Activated T-cell treated with anti-CD3 and anti-CD28 coated beads for 48 hours (primary cell): ENCODE measurements at places on chromosomes 12 and 14.

- DNase-seq, result no peak
Observed at GRCh38 chr12:132608231-132609171, 1.9 kb downstream of the LRCOL1 start.

- DNase-seq, result no peak
Observed at GRCh38 chr12:64116969-64117368, 105.1 kb downstream of the KICS2 start.

GRCh38 chr12:48774516-48774915 lies 14.4 kb downstream of the ADCY6 start:
- no peak for DNase-seq

GRCh38 chr14:36662258-36662542 lies 540 bp downstream of the PAX9 start:
- no peak for DNase-seq

DNA sequence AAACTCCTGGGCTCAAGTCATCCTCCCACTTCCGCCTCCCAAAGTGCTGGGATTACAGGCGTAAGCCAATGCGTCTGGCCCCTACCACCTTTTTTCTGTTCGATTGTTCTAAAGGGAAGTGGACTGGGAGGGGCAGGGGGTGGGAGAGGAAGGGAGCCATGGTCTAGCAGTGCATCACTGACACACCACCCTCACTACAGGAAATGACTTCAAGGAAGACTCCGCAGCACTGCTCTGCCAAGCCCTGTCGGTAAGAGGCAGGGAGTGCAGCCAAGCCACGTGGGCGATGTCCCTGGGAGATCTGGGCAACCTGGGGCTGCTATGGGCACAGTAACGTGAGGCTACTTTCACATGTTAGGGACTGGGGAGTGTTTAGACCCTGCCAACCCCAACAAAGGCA lies 18.0 kb downstream of the LRRC74A start:
- DNase-seq, result peak; percentile 59

- DNase-seq, result no peak
Observed at GRCh38 chr12:106980944-106981343, 6.0 kb downstream of the MTERF2 start.

GRCh38 chr12:11734580-11735180 lies 85.2 kb downstream of the ETV6 start:
- no peak for DNase-seq

- DNase-seq, result no peak
Observed at GRCh38 chr12:85720308-85721033, 115.7 kb downstream of the RASSF9 start.

DNA sequence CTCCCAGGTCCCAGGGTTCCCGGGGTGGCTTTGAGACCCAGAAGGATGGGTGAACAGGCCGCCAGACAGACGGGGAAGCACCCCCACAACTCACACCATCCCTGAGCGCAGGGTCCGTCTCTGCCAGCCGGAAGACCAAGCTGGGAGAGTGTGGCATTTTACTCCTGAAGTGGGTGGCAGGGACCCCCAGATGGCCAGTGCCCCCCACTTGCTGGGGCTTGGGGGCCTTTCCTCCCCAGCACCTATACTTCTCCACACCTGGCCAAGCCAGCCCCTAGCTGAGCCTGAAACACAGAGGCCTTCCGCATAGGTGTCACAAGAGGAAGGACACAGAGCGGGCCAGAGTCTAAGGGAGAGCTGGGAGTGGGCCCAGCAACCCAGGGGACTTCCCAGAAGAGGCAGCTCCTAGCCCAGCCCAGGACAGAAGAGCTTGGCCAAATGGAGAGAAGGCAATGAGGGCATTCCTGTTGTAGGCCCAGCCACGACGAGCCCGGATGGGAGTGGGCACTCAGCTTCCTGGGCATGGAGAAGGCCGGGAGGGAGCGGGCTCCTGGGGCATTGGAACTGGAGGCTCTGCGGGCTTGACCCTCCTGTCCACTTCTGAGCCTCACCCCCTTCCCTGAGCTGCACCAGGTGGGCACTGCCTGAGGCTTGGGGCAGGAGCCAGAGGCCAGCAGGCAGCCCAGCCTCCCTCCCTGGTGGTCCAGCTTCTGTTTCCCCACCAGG lies 3.3 kb downstream of the AHNAK2 start:
- DNase-seq, result no peak

DNA sequence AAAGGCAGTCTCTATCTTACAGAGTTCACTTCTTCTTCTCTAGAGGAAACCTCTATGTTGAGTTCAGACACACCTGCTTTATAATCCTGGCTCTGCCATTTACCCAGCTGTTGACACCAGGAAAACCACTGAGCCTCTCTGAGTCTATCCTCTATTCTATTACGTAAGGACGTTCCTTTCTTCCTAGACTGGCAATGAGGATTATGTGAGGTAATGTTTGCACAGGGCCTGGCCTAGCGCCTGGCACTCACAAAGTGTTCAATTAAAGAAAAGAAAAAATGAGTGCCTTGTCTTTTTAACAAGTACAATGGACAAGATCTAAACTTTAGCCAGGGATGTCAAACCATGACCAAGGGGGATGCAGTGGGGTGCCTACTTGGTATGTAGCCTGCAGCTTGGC lies 641.9 kb upstream of the TBX3 start:
- no peak for DNase-seq

DNA sequence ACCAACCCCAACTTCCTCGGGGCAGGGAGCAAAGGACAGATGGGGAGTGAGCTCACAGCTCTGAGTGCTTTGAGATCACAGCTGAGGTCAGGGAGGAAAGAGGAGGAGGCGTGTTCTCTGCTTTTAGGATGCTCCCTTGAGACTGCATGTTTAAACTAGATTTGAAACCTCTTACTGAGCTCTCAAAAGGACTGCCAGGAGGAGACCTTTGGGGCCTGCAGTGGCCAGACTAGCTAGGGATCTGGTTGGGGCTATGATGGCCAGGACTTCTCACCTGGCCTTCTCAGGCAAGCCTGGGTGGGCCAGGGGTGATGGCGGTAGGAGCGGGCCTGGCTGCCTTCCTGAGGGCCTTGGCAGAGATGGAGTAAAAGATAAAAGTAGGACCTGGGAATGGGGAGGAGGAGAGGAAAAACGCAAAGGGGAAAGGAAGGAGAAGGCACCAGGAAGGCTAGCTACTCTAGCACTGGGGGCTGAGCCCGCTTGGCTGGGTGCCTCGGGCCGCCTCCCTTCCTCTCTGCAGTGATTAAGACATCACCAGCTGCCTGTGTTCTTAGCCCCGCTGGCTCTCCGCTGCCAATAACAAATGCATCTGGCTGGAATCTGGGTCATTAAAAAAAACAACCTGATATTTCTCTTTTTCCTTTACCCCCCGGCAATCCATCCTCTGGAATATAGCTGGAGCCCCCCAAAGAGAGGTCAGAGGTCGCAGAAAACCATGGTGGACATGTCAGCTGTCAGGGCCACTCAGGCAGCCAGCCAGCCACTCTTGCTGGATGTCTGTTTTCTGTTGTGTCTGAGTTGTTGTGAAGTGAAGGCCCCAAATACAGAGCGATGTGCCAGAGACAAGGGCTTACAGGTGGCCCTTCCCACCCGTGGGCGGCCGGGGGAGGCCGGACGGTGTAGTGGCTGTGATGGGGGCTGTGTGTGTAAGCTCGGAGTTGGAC lies 141.3 kb downstream of the TSPAN9 start:
- DNase-seq, result no peak

DNA sequence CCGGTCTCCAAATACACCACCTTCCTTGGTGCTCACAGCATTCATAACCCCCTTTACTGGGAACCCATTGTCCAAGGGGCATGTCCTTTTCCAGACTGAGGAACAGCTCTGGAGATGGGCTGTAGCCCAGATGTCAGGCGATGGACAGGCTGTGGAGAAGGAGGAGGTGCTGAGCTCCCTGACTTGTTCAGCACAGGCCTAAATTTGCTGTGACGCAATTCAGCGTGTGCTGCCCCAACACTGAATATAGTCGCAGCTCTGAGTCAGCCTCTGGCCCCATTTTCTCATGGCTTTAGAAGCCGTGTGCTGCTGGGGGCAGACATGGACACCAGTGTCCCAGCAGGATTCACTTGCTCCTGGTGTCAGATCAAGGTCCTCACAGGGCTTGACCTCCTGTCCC lies 269.1 kb downstream of the EMP1 start:
- DNase-seq, result no peak

DNA sequence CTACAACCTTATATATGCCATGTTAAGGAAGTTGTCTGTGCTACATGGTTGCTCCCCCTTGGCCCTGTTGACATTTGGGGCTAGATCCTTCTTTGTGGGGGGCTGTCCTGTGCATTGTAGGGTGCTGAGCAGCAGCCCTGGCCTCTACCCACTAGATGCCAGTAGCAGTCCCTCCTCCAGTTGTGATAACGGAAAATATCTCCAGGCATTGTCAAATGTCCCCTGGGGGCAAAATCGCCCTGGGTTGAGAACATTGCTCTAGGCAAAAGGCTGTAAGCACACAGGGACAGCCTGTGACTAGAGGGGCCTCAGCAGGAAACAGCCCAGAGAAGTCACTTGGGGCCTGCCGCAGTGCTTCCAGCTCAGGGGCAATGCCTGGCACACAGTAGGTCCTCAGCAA lies 1100.3 kb downstream of the BCL11B start:
- no peak for DNase-seq

- no peak for DNase-seq
Observed at GRCh38 chr12:101076921-101077320, 133.1 kb downstream of the SLC5A8 start.

DNA sequence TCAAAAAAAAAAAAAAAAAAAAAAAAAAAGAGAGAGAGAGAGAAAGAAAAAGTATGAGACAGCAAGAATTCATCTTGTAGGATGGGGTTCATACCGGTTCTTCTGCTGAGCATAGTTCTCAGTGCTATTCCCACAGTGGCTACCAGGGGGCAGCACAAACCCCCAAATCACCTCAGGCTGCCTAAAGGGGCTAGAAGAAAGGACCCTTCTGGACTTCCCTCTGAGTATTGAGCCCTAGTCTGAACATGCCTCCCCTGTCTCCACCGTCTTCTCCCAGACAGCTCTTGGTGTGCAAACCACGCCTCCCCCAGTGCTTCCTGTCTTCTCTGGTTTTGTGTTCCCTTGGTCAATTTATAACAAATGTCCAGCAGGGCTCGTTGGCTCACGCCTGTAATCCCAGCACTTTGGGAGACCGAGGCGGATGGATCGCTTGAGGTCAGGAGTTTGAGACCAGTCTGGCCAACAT lies 31.3 kb upstream of the SMUG1 start:
- DNase-seq, result peak; percentile 58

GRCh38 chr12:67837876-67838275 lies 151.4 kb upstream of the IFNG-AS1 start:
- no peak for DNase-seq

GRCh38 chr12:14396071-14396470 lies 30.6 kb downstream of the ATF7IP start:
- DNase-seq, result no peak

DNA sequence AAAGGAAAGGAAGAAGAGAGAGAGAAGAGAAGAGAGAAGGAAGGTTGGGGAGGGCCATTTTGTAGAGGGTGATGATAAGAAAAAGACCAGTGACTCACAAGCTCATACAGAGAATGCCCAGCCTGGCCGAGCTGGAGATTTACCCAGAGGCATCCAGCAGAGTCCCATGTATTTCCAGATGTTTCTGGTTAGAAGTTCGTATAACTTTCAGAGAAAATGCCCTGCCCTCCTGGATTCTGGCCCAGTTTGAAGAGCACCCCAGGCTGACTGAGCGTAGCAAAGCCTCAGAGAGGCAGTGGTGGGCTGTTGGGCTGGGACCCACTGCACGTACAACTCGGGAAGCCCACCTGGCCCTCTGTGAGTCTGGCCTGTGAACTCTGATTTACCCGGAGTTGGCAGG lies 221.8 kb downstream of the SLC41A2 start:
- DNase-seq, result no peak

- DNase-seq, result no peak
Observed at GRCh38 chr12:16076557-16076956, 165.4 kb downstream of the DERA start.

GRCh38 chr12:132493482-132494178 lies 3.7 kb downstream of the FBRSL1 start:
- no peak for DNase-seq

DNA sequence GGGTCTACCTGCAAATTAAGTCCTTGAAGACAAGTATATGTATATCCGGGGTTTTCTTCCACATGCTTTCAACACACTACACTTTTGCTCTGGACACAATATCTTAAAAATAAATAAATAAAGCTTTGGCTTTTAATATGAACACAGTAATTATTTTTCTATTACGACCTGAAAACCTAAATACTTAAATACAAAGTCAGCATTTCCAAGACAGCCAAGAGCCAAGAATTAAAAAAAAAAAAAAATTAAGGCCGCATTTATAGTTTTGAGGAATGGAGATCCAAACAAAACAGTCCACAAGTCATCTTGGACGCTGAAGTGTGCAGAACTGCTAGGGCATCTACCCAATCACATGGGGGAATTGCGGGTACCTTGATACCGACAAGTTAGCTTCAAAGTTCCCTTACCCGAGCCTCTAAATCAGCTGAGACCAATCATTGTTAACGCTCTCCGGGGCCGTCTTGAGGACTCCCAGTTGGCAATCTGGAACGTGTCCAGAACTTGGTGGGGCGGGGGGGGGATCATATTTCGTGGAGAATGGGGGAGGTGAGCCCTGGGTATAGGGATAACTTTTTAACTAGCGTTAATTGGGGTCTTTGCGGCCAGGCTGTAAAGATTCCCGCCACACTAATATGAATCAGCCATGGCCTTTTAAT lies 731 bp upstream of the PCNX4 start:
- no peak for DNase-seq

- DNase-seq, result no peak
Observed at GRCh38 chr12:107447336-107447735, 238.3 kb upstream of the PWP1 start.

DNA sequence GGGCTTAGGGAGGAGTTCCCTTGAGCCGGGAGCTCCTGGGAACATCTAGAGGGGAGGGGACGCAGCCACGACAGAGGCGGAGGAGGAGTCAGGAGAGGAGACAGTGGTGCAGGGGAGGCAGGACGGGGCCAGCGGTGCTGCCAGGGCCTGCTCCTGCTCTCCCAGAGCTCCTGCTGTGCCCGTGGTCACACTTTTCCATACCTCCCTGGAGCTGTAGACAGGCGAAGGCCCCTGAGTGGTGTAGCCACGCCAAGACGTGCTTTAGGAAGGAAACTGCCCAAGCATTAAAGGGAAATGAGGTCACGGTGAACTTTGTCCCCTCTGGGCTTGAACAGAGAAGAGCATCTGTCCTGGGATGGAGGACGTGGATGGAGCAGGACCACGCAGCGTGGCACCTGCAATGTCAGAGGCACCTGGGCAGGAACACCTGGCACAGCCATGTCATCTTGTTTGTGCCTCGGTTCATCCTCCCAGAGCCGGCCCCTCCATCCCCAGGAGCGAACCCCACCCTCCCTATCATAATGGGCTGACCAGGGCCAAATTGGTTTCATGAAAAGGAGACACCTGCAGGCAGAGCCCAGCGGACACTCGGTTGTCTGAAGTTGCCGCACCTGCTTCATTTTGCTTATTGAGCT lies 239.5 kb upstream of the SFSWAP start:
- no peak for DNase-seq

DNA sequence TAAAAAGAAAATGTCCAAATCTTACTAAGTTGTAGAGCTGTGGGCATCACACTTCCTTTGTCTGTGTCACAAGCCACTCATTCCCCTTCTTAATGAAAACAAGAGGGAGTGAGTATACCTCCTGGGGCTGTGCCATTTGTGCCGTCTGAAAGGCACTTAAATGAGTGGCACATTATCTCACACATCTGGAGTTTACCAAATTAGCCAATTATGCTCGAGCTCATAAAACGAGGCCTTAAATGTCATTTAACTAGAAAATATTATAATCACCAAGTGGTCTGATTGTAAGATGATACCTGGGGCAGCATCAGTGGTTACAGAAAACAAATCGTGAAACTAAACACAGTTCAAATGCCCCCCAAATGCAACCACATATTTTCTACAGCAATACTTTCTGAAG lies 146.1 kb downstream of the PAX9 start:
- DNase-seq, result no peak

GRCh38 chr14:46137786-46138185 lies 513.8 kb downstream of the RPL10L start:
- DNase-seq, result no peak

GRCh38 chr12:19150273-19150900 lies 20.9 kb downstream of the PLEKHA5 start:
- no peak for DNase-seq
